Stimulated activated CD8-positive, alpha-beta memory T cell treated with anti-CD3 and anti-CD28 coated beads, Interleukin-7, amount 100 ng/mL, for 24 hours (primary cell): ENCODE measurements at places on chromosomes 5 and 9.

- no peak for DNase-seq
Measured at GRCh38 chr9:744790-745484, 96.6 kb upstream of the DMRT1 start.

- no peak for DNase-seq
Measured at GRCh38 chr9:127035423-127035822, 87.0 kb downstream of the ANGPTL2 start.

DNA sequence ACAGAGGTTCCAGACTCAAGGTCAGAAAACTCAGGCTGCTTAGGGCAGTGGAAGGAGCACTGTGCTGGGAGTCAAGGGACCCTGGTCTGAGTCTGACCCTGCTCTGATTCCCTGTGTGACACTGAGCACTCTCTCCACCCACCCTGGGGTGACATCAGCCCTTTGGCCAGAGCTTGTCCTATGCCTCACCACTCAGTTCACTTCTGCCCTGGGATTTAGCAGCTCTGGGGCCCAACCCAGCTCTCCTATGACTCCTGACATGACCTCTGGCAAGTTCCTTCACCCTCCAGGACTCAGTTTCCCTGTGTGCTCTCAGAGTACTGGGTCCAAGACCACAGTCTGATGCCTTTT lies 63.9 kb downstream of the FAM114A2 start:
- no peak for DNase-seq

DNA sequence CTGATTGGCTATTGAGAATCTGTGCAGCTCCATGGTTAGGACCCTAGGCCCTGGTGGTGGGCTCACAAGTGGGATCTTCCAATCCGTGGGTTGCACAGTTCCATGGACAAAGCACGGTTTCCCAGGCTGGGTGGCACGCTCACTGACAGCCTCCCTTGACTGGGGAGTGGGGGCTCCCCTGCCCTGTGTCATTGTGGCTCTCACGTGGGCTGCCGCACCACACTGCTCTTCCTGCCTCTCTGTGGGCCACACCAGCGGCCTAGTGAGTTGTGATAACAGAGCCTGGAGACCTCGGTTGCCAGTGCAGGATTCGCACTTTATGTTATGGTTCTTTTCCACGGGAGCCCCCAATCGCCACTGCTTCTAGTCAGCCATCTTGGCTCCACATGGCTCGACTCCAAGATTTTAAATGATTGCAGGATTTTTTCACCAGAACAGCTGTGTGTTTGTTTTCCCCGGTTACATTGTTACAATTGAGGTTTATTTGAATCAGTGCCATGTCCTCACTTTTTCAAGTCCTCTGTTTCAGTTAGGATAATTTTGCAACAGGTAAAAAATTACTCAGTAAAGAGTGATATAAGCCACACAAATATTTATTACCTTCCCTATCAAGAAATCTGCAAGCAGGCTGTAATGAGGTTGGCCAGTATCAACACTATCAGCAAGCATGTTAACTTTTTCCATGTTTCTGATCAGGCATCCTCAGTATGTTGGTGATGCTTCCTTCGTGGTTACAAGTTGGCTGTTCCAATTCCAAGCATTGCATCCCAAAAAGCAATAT lies 253.8 kb downstream of the ZNF608 start:
- no peak for DNase-seq

GRCh38 chr9:105127863-105128220 lies 116.6 kb upstream of the SLC44A1 start:
- no peak for DNase-seq
